ENCODE measurements at places on chromosomes 7 and 10. TPM values are rescaled to one million over a fixed set of nuclear protein-coding genes. Genes with fewer than 3 reads are reported as not detected.

PNLIPRP2 gene
- total RNA-seq: 1.2 TPM

GRCh38 chr10:26046073-26046700 is 112.2 kb downstream of the MYO3A start:
- no peak for DNase-seq

- DNase-seq: no peak
These were observed 164.0 kb downstream of the SKAP2 start for GRCh38 chr7:26700386-26700785.

- no peak for DNase-seq
These were observed 7.3 kb downstream of the SVIL start for GRCh38 chr10:29627201-29628132.

DNA sequence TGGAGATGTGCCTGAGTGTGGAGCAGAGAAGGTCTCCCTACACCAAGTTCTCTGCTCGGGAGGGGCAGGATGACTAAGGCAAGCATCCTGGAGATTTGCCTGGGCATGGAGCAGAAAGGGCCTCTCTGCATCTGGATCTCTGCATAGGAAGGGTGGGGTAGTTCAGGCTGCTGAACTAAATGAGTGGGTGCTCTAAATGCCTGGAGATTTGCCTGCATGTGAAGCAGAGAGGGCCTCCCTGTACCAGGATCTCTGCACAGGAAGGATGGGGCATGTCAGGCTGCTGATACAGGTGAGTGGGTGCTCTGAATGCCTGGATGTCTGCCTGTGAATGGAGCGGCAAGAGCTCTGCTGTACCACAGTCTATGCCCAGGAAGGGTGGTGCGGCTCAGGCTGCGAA is 680.7 kb downstream of the SUGCT start:
- DNase-seq: no peak

DNA sequence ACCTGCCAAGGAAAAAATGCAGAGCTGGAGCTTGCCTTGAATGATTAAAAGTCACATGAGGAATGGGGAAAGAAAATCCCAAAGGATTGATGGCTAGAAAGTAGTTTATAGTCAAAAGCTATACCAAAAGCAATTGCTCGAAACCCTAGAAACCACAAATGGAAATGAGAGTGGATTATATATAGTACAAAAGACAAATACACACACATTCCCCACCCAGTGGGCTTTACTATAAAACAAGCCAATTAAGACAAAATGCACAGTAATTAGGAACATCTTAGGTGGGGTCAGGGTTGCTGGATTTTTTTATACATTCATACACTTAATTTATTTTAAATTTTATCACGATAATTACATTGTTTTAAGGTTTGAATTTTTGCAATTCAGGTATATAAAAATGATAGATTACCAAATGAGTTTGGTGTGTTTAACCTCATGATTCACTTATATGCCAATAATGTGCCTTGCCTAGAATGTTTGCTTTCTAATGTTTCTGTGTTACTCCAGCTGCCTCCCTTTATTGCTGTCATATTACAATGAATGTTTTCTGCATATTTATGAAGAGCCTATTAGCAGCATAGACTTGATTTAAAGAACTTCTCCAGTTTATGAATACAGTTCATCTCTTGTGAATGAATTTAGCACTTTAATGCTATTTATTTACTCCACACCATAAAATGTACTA is 421.3 kb downstream of the EXOC4 start:
- no peak for DNase-seq

DNA sequence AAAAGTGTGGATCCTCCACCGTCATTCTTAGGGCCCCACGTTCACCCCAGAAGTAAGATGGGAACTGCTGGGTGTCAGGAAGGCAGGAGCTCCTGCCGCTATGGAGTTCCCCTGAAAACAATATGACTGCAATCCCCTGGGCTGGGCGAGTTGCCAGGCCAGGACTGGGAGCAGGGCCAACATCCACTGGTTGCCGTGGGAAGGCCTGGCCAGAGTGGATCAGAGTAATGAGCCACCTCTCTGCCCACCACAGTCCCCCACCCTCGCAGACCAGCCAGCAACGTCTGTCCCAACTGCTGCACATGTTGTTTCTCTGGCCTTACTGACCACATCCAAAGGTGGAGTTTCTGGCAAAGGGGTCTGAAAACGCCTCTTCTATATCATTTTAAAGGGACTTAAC is 86.6 kb downstream of the STRA8 start:
- DNase-seq: peak; percentile 74
